ENCODE measurements at places on chromosomes 3 and 15. TPM values are rescaled to one million over a fixed set of nuclear protein-coding genes. Genes with fewer than 3 reads are reported as not detected.

- no peak for DNase-seq
- H3K4me3 ChIP-seq, result no peak overlapping the region
- peaks cover 3% of the 10 kb centered on the region for H3K4me1 ChIP-seq
These were observed 37.8 kb upstream of the IL20RB start for GRCh38 chr3:136919799-136920580.

DNA sequence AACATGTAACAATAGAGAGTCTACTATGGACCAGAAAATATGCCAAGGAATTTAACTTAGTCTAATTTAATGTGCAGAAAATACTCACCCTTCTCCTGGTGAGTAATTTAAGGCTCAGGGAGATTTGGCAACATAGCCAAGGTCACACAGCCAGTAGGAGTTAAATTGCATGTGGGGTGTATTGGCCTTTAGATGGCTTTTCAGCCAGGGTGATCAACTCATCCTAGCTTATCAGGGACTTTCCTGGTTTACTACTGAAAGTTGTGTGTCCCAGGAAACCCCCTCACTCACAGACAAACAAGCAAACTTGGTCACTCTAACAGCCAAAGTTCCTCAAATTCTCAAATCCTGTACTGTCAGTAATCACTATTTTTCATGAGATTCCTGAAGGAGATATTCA lies 2.6 kb upstream of the SLC9A9 start:
- DNase-seq, result no peak
- no peaks in the 10 kb centered on the region for H3K27me3 ChIP-seq

The PLA2G4E gene
- 1.2 TPM for total RNA-seq

The MORC1 gene
- not detected for total RNA-seq

- peaks cover 14% of the 10 kb centered on the region for H3K4me1 ChIP-seq
- no peaks in the 10 kb centered on the region for H3K27me3 ChIP-seq
- no peak for DNase-seq
- H3K4me3 ChIP-seq, result no peak overlapping the region
- no peak overlapping the region for H3K27ac ChIP-seq
These were observed 28.6 kb upstream of the CYP11A1 start for GRCh38 chr15:74396146-74396438.

GRCh38 chr15:80836223-80836622 lies 57.1 kb downstream of the CEMIP start:
- no peak for DNase-seq
- no peaks in the 10 kb centered on the region for H3K4me1 ChIP-seq
- H3K36me3 ChIP-seq, result no peaks in the 10 kb centered on the region
- H3K4me3 ChIP-seq, result no peak overlapping the region

- no peak overlapping the region for H3K27ac ChIP-seq
- no peaks in the 10 kb centered on the region for H3K4me1 ChIP-seq
- no peaks in the 10 kb centered on the region for H3K36me3 ChIP-seq
- no peaks in the 10 kb centered on the region for H3K27me3 ChIP-seq
These were observed 28.1 kb upstream of the PROK2 start for GRCh38 chr3:71813073-71813472.

DNA sequence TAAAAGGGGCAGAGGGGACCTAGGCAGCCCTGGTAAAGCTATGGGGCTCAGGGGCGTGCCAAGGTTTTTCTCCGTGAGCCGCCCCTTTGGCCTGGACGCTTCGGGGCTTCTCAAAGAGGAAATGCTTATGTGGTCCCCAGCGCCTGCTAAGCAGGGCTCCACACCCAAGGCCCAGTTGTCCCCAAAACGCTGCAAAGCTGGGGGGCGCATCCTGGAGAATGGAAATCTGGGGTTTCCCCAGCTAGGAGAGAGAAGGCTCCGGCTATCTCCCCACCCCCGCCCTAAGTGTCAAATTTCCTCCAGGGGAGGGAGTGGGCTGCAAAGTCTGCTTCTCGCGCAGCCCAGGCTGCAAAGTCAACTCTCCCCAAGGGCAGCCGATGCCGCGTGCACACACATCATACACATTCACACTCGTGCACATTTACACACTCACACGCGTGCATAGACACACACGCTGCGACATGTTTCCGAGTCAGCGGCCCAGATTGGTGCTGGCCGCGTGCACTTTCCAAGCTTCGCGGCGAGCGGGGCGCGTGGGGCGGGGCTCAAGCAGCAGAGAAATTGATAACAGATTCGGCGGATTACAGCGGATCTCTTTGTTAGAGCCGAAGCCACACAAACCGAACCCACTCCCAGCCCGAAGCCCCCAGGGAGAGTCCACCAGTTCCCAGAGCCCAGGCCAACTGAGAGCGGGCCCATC lies 4.5 kb downstream of the WNT5A start:
- no peak overlapping the region for H3K27ac ChIP-seq
- no peak for DNase-seq
- peaks cover 5% of the 10 kb centered on the region for H3K4me1 ChIP-seq

- H3K4me3 ChIP-seq, result no peak overlapping the region
These were observed 27.8 kb upstream of the POLG start for GRCh38 chr15:89362203-89363101.

DNA sequence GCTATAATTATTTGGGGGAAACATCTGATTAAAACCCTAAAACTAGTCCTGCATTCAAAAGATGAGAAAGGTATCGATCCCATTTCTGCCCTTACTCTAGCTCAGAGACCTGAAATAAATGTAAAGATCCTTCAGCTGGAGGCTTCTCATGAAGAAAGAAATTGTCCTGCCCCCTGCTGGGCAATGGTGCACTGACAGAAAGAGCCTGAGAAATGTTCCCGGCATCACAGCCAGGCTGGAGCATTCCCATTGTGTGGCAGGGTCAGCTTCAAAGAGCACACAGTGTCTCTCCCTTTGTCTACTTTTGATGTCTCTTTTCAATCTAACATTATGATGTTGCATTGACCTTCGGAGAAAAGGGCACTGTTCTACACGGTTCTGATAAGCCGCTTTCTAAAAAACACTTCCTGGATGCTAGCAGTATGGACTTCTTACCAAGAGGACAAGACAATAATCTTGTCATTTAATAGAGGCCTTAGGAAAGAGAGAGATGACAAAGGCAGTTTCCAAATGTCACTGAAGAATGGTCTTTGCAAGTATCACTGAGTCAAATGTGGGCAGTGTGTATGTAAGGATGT lies 287.5 kb downstream of the MAGI1 start:
- no peaks in the 10 kb centered on the region for H3K4me1 ChIP-seq
- no peaks in the 10 kb centered on the region for H3K36me3 ChIP-seq
- no peak overlapping the region for H3K4me3 ChIP-seq
- no peak overlapping the region for H3K27ac ChIP-seq
- no peak for DNase-seq

DNA sequence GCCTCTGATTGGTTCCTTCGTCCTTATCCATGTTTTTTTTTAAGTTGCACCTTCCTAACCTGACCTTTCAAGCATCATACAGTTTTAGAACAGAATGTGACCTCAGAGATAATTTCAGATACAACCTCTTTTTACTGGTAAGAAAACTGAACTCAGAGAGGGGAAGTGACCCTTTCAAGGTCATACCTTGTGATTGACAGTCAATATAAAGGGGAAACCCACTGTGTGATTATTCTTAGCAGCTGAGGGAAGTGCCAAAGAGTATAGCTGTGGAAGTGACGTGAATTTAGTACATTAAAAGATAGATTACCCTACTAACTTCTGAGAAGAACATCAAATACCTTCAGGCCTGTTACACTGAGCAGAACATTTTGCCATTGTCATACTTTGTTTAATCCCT lies 319.4 kb downstream of the NEK10 start:
- no peak overlapping the region for H3K27ac ChIP-seq
- DNase-seq, result no peak
- H3K4me1 ChIP-seq, result no peaks in the 10 kb centered on the region
- no peaks in the 10 kb centered on the region for H3K27me3 ChIP-seq
- no peak overlapping the region for H3K4me3 ChIP-seq

DNA sequence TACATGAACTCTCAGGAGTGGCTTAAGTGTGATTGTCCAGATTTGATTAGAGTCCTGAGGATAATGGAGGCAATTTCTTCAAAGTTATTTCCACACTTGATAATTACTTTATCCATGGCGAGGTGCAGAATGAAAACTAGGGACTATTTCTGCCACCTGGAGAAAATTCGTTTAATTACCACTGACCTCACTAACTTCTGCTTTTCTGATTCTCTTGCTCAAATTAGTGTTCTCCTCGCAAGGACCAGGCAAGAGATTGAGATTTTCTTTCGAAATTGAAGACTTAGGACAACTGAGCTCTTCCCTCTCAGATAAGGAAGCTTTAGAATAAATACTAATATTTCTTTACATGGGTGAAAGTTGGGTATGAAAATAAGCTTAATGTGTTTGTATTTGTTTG lies 135.2 kb downstream of the RYR3 start:
- H3K4me1 ChIP-seq, result no peaks in the 10 kb centered on the region
- no peak overlapping the region for H3K27ac ChIP-seq
- no peak for DNase-seq
- H3K36me3 ChIP-seq, result no peaks in the 10 kb centered on the region
- H3K4me3 ChIP-seq, result no peak overlapping the region
- peaks cover 31% of the 10 kb centered on the region for H3K27me3 ChIP-seq

GRCh38 chr15:101169495-101170071 lies 82.3 kb downstream of the CHSY1 start:
- H3K27me3 ChIP-seq, result no peaks in the 10 kb centered on the region
- DNase-seq, result no peak
- no peak overlapping the region for H3K27ac ChIP-seq
- peaks cover 3% of the 10 kb centered on the region for H3K36me3 ChIP-seq
- H3K4me1 ChIP-seq, result peaks cover 73% of the 10 kb centered on the region

The CSPG5 gene
- 3.8 TPM for total RNA-seq

GRCh38 chr3:171028025-171028778 lies 1.7 kb upstream of the SLC2A2 start:
- peak; percentile 75 for DNase-seq
- H3K4me3 ChIP-seq, result peak overlapping the region; percentile 2
- no peaks in the 10 kb centered on the region for H3K27me3 ChIP-seq
- no peaks in the 10 kb centered on the region for H3K4me1 ChIP-seq

- no peaks in the 10 kb centered on the region for H3K36me3 ChIP-seq
- peak; percentile 95 for DNase-seq
- H3K4me1 ChIP-seq, result peaks cover 20% of the 10 kb centered on the region
- no peak overlapping the region for H3K4me3 ChIP-seq
These were observed 4.9 kb downstream of the TLR9 start for GRCh38 chr3:52220380-52221026.

The GOLGA8G gene
- not detected for total RNA-seq

DNA sequence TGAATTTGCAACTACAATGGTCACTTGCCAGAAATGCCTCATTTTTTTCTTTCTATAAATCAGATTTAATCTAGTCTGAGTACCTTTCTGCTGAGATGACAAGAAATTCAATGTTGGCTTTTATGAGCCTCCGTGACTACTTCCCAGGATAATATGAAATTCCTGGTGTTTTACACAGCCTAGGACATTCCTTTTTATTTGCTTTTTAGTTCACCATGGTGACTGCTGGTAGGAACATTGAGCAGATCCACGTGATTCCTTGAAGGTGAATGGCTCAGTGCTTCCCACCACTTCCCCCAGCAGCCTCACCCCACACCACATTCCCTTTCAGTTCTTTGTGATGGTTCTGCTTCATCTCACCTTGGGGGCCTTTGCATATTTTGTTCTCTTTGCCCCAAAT lies 4.3 kb upstream of the NPTN start:
- peaks cover 16% of the 10 kb centered on the region for H3K27me3 ChIP-seq
- H3K36me3 ChIP-seq, result no peaks in the 10 kb centered on the region
- peaks cover 10% of the 10 kb centered on the region for H3K4me1 ChIP-seq
- H3K4me3 ChIP-seq, result no peak overlapping the region

DNA sequence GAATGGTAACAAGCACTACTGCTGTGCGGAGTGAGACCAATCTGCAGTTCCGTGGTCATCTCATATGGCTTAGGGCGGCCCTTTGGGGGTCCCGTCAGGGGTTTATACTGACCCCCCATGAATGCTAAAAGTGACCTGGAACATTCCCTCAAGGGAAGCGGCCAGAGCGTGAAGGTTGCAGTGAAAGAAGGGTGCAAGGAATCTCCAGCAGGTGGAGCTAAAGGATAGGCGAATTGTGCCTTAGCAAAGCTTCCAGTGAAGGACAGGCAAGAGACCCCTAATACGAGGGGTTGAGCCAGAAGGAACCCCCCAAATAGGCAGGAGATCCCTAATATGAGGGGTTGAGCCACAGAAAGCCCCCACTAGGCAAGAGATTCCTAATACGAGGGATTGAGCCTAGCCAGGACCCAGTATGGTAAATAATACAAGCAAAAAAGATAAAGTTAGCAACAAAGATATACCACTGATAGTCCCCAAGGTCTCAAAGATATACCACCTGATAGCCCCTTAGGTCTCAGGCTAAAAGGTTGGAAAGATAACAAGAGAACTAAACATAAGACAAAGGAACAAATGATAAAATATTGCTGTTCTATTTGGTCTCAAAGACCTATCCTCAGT lies 32.8 kb downstream of the ZNF589 start:
- no peaks in the 10 kb centered on the region for H3K36me3 ChIP-seq
- no peak for DNase-seq
- no peak overlapping the region for H3K27ac ChIP-seq

The FXR1 gene
- total RNA-seq, result 100 TPM

The OR5K2 gene
- total RNA-seq, result not detected

- no peak overlapping the region for H3K27ac ChIP-seq
- H3K36me3 ChIP-seq, result no peaks in the 10 kb centered on the region
- peaks cover 9% of the 10 kb centered on the region for H3K4me1 ChIP-seq
- H3K27me3 ChIP-seq, result no peaks in the 10 kb centered on the region
These were observed 324.9 kb upstream of the TGFBR2 start for GRCh38 chr3:30281526-30281925.

- H3K27ac ChIP-seq, result no peak overlapping the region
- DNase-seq, result no peak
- no peaks in the 10 kb centered on the region for H3K4me1 ChIP-seq
- no peaks in the 10 kb centered on the region for H3K36me3 ChIP-seq
- no peak overlapping the region for H3K4me3 ChIP-seq
These were observed 35.6 kb downstream of the UBR1 start for GRCh38 chr15:43070249-43070648.

The LRRC31 gene
- 0.29 TPM for total RNA-seq

DNA sequence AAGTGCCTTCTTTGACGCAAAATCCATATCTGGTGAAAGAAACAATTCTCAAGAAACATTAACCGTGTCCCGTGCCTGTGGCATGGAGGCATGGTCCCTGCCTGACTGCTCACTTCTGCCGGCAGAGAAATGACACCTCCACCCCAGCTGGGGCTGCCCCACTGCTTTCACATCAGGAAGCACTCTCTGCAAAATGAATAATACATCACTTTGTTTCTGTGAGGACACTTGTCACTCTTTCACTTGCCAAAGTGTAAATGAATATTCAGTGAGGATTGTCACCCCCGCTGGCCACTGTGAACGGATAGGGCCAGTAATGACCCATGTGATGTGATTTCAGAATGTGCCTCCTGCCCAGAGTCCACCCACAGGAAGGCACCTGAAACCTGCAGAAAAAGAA lies 31.1 kb upstream of the SLC24A5 start:
- H3K4me1 ChIP-seq, result no peaks in the 10 kb centered on the region
- H3K27me3 ChIP-seq, result no peaks in the 10 kb centered on the region
- no peaks in the 10 kb centered on the region for H3K36me3 ChIP-seq
- DNase-seq, result no peak
- H3K27ac ChIP-seq, result no peak overlapping the region

GRCh38 chr3:153623834-153624233 lies 461.8 kb downstream of the RAP2B start:
- H3K4me1 ChIP-seq, result peaks cover 19% of the 10 kb centered on the region
- H3K4me3 ChIP-seq, result no peak overlapping the region
- H3K36me3 ChIP-seq, result no peaks in the 10 kb centered on the region
- H3K27ac ChIP-seq, result no peak overlapping the region

- no peak overlapping the region for H3K27ac ChIP-seq
- no peak overlapping the region for H3K4me3 ChIP-seq
- no peaks in the 10 kb centered on the region for H3K27me3 ChIP-seq
- no peaks in the 10 kb centered on the region for H3K36me3 ChIP-seq
- DNase-seq, result no peak
These were observed 32.7 kb downstream of the EBLN2 start for GRCh38 chr3:73094129-73094528.

GRCh38 chr3:123138839-123139444 lies 62.8 kb upstream of the SEC22A start:
- H3K27me3 ChIP-seq, result no peaks in the 10 kb centered on the region
- no peak overlapping the region for H3K4me3 ChIP-seq
- peaks cover 55% of the 10 kb centered on the region for H3K36me3 ChIP-seq
- DNase-seq, result no peak

The HRG gene
- total RNA-seq, result not detected
